Aorta (tissue), 5 donors: ENCODE measurements at places on chromosomes 2 and 18. TPM values are rescaled to one million over a fixed set of nuclear protein-coding genes. Genes with fewer than 3 reads are reported as not detected.

- DNase-seq = no peak
- no peaks in the 10 kb centered on the region for H3K27me3 ChIP-seq
- no peak overlapping the region for H3K27ac ChIP-seq
- H3K4me1 ChIP-seq = peaks cover 2% of the 10 kb centered on the region
- no peaks in the 10 kb centered on the region for H3K36me3 ChIP-seq
Measured at GRCh38 chr18:46199515-46200147, 95.4 kb downstream of the HAUS1 start.

DNA sequence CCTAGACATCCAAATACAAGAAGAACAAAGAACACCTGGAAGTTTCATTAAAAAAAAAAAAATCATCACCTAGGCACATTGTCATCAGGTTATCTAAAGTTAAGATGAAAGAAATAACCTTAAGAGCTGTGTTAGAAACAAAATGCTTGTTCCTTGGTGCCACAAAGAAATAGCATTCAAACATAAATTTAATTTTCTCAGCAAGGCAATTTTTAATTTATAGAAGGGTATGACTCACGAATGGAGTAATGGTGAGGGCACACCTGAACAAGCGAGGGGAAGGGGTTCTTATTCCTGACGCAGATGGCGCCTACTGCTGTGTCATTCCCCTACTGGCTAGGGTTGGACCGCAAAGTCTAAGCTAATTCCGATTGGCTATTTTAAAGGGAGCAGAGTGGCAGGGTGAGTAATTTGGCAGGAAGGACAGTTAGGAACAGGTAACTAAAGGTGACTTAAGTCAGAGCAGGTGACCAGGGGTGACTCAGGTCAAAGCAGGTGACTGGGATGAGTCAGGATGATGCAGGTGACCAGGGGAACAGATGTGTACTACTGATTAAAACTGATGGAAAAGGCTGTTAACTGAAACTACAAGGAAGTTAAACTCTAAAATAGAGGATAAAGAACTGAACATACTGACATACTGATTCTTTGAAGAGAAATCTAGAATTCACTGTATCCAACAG lies 30.0 kb upstream of the TWSG1 start:
- DNase-seq = no peak
- H3K36me3 ChIP-seq = no peaks in the 10 kb centered on the region
- H3K4me3 ChIP-seq = no peak overlapping the region

GRCh38 chr18:58276789-58277739 lies 233.0 kb downstream of the NEDD4L start:
- H3K36me3 ChIP-seq = no peaks in the 10 kb centered on the region
- H3K4me1 ChIP-seq = no peaks in the 10 kb centered on the region
- DNase-seq = no peak
- H3K27me3 ChIP-seq = no peaks in the 10 kb centered on the region

DNA sequence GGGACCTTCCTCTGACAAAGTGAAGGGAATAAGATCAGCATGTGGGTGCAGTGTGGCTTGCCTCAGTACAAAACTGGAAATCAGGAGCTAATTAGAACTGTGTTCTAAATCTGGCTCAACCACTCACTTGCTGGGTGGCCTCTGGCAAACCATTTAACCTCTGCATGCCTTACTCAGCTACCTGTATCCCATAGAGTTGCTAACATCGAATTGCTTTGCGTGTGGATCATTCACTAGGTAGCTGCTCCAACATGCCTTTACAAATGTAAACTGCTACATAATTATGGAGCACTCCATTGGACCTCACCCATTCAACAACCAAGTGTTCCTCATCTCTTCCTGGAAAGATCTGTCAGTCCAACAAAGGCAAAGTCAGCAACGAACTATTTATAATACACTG lies 19.0 kb downstream of the PLEKHM3 start:
- no peak overlapping the region for H3K27ac ChIP-seq
- H3K36me3 ChIP-seq = no peaks in the 10 kb centered on the region
- DNase-seq = no peak
- H3K4me1 ChIP-seq = peaks cover 3% of the 10 kb centered on the region
- H3K4me3 ChIP-seq = no peak overlapping the region

- no peaks in the 10 kb centered on the region for H3K4me1 ChIP-seq
- no peaks in the 10 kb centered on the region for H3K36me3 ChIP-seq
- no peaks in the 10 kb centered on the region for H3K27me3 ChIP-seq
- DNase-seq = no peak
Measured at GRCh38 chr2:52500561-52500960, 1267.0 kb upstream of the CHAC2 start.

- H3K4me1 ChIP-seq = peaks cover 17% of the 10 kb centered on the region
- no peak for DNase-seq
- no peak overlapping the region for H3K27ac ChIP-seq
- no peaks in the 10 kb centered on the region for H3K27me3 ChIP-seq
Measured at GRCh38 chr2:197217541-197217940, 93.0 kb downstream of the ANKRD44 start.

GRCh38 chr2:120433816-120434290 lies 87.9 kb downstream of the INHBB start:
- no peak for DNase-seq
- H3K4me1 ChIP-seq = no peaks in the 10 kb centered on the region
- no peak overlapping the region for H3K4me3 ChIP-seq
- no peaks in the 10 kb centered on the region for H3K27me3 ChIP-seq

- DNase-seq = peak; percentile 48
- H3K4me3 ChIP-seq = no peak overlapping the region
- H3K27me3 ChIP-seq = no peaks in the 10 kb centered on the region
Measured at GRCh38 chr2:12587729-12588522, 128.8 kb upstream of the TRIB2 start.

DNA sequence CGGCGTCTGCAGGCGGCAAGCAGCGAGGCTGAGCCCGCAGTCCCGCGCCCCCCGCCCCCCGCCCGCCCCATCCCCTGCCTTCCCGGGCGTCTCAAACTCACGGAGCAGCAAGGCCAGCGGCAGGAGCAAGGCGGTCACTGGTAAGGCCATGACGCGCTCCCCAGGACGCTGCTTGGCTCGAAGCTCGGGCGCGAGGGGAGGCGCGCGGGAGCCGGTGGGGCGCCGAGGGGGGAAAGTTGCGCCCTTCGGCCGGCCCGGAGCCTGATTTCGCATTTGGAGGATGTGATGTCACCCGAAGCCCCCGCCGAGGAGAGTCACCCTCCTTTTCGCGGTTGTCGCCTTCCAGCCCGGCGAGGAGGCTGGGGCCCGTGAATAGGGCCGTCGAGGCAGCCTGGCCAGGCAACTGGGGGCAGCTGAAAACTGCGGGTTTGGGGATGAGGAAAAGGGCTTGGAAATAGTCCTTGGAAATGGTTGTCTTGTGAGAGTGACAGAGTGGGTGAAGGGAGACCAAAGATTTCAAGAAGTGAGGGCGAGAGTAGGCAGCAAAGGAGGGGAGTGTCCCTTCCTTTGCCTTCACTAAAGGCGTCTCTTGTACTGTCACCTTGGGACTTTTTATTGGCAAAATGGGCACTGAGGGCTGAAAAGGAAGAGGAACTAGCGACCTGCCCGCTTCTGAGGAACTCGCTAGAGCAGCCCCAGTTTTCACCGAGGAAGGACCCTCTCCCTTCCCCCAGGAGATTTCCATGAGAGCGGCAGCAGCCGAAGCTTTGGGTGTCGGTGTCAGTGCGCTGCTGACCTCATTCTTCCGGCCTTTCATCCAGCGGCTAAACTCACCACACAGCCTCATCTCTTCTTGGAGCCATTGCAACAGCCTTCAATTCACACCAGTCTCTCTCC lies at the start of gene CD8A:
TSS of gene CD8A (minus strand) at position 238 of the 897 bp plus-strand sequence. CDS start at position 150, 88 bp downstream.
- no peak within 1 kb of the TSS for H3K27ac ChIP-seq
- no peaks in the 10 kb centered on the region for H3K4me1 ChIP-seq
- DNase-seq = no peak
- no peaks in the 10 kb centered on the region for H3K27me3 ChIP-seq

DNA sequence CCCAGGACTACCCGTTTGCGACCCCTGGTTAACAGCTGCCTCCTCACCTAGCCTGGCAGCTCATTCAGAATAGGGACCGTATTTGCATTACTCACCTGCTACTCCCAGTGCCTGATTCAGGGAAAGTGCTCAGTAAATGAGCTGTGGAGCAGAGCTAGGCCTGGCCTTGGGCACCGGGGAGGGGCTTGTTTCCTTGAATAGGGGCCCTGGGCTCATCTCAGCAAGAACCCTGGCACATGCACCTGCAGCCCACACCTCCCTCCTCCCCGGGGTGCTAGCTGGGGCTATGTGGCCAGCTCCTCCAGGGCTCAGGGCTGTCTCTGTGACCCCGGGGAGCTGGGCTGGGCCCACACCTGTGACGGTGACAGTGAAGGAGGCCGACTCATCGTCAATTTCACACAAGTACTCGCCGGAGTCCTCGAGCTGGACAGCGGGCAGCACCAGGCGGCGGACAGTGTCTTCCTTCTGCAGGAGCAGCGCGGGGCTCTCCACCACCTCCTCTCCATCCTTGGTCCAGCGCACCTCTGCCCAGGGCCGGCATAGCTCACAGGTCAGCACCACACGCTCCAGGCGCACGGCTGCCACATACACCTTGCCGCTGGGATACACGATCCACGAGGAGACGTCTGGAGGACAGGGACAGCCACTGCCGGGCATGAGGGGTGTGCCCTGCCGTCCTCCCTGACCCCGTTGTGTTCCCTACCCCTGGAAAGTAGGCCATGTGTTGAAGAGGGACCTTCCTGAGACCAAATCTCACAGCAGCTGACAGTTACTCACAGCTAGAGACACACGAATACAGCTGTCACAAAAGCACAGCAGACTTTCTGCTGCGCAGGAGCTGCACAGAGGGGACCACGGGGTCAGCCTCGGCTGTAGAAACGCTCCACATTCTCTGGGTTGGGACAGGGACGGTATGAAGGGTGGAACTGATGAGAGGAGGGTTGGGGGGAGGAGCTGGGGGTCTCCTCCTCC lies 9.0 kb downstream of the OBSL1 start:
- no peak overlapping the region for H3K27ac ChIP-seq
- DNase-seq = peak; percentile 71
- H3K36me3 ChIP-seq = no peaks in the 10 kb centered on the region
- H3K27me3 ChIP-seq = no peaks in the 10 kb centered on the region
- H3K4me1 ChIP-seq = no peaks in the 10 kb centered on the region
- H3K4me3 ChIP-seq = no peak overlapping the region

- H3K36me3 ChIP-seq = no peaks in the 10 kb centered on the region
- no peak for DNase-seq
- no peaks in the 10 kb centered on the region for H3K4me1 ChIP-seq
- no peak overlapping the region for H3K27ac ChIP-seq
- H3K27me3 ChIP-seq = no peaks in the 10 kb centered on the region
- H3K4me3 ChIP-seq = no peak overlapping the region
Measured at GRCh38 chr2:155905657-155906056, 426.9 kb downstream of the NR4A2 start.

The FOSL2 gene
- 184 TPM for total RNA-seq

The COL4A3 gene
- 11.4 TPM for total RNA-seq

The TUBA3E gene
- total RNA-seq = not detected

The QPCT gene
- total RNA-seq = 4.0 TPM

The KCNG3 gene
- total RNA-seq = 0.24 TPM

The SATB2 gene
- 14.5 TPM for total RNA-seq

The PID1 gene
- total RNA-seq = 44.8 TPM
